AG08396 (cell line): ENCODE measurements at places on chromosomes 2 and 18.

DNA sequence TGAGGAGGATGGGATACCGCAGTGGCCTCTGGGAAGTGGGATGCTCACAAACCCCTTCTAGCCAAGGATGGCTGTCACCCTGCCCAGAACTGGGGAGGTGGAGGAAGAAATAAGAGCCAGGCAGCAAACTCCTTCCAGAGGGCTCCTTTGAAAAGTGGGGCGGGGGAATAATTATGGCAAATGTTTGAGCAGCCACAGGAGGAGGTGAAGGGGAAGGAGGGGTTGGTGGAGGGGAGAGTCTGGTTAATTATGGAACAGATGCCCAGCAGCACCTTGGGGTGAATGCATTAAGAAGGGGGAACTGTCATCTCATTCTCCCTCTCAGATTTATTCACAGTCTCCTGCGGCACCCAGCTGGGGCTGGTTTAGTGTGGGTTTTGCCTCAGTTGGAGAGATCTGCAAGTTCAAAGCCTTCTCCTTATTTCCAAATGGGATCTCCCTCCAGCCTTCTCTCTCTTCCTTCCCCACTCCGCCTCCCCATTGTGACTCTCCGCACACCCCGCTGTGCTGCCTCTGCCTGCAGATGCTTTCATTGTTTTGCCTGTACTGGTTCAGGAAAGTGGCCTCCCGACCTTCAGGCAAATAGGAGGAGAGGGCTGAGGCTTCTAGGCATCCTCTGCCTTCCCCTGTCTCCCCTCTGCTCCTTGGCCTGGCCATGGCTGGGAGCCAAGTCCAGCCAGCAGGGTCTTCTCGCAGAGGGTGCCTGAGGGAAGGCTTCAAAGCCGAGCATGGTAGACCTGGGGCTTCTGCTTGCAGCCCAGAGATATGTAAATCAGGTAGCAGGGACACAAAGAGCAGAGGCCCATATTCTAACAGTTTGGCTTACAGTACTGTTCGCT, 457.2 kb upstream of the MEX3C start:
- no peak for DNase-seq

GRCh38 chr2:233486778-233487552, 79.6 kb downstream of the USP40 start:
- DNase-seq: peak; percentile 73

DNA sequence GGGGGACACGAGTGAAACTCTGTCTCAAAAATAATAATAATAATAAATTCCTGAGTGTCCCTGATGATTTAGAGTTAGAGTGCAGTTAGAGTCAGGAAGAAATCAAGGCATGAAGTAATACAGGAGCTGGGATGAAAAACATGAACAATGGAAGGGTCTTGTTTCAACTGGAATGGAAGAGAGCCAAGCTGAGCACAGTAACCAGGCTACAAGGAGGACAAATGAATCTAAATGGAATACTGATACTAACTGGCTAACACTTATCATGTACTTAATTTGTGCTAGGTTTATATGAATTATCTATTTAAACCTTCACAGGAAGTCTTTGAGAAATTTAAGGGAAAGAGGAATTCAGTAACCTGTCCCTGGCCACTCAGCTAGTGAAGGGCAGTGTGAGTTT, 38.8 kb upstream of the PSME4 start:
- DNase-seq: no peak

- DNase-seq: no peak
Measured at GRCh38 chr2:57209799-57210198, 836.8 kb upstream of the VRK2 start.

GRCh38 chr2:8572712-8573233, 109.1 kb upstream of the ID2 start:
- DNase-seq: no peak
